ENCODE measurements at places on chromosomes 2 and 18.

- DNase-seq, result no peak
These were observed 140.9 kb upstream of the CAPN13 start for GRCh38 chr2:30948130-30948529.

GRCh38 chr2:152548111-152548875, 169.0 kb downstream of the PRPF40A start:
- DNase-seq, result no peak

DNA sequence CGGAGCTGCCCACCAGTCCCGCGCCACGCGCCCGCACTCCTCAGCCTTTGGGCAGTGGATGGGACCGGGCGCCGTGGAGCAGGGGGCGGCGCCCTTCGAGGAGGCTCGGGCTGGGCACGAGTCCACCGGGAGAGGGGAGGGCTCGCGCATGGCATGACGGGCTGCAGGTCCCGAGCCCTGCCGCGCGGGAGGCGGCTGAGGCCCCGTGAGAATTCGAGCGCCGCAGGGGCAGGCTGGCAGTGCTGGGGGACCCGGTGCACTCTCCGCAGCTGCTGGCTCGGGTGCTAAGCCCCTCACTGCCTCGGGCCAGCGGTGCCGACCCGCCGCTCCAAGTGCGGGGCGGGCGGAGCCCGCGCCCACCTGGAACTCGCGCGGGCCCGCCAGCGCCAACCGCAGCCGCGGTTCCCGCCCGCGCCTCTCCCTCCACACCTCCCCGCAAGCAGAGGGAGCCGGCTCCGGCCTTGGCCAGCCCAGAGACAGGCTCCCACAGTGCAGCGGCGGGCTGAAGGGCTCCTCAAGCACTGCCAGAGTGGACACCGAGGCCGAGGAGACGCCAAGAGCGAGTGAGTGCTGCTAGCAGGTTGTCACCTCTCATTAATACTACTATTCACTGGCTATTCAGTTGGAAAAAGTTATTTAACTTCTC, 3.6 kb upstream of the TTC21B start:
- no peak for DNase-seq

GRCh38 chr2:136247204-136247950, 129.4 kb upstream of the CXCR4 start:
- no peak for DNase-seq

- no peak for DNase-seq
These were observed 6.3 kb downstream of the MYO7B start for GRCh38 chr2:127541809-127542208.

DNA sequence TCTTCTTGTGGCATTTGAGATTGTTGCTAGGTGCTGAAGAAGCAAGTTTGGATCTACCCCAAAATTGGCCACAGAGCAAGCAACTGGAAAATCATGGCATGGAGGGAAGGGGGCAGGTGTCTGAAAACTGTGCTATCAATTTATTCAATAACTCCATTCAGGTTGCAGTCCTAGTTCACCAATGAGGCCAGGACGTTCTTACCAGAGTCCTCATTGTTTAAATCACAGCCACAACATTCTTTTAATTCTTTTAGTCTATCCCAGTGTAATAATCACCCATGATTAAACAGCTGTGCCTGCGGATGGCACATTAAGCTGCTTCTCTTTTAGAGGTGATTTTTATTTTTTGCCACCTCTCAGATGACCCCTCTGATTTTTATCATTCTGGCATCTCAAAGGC, 103.5 kb downstream of the ANKRD44 start:
- DNase-seq, result no peak

- no peak for DNase-seq
These were observed 5.7 kb downstream of the ROCK1 start for GRCh38 chr18:21105936-21106335.

DNA sequence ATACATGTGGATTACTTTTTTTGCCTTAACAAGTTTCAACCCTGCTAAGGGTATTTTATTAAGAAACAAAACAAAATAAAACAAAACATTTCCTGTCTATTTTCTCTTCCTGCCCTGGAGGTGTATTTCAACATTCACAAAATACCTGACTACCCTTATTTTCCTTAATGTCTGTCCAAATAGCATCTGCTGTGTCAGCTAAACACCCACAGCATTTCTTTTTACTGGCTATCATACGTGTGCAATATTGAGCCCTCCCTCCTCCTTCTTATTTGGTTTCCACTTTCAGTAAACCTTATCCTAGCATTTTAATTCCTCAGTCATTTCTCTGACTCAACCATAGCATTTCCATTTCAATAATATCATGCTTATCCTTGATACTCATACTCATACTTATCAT, 1420.0 kb upstream of the ZEB2 start:
- DNase-seq, result no peak

- no peak for DNase-seq
These were observed 20.9 kb upstream of the CFAP36 start for GRCh38 chr2:55498582-55498981.

GRCh38 chr2:43518181-43518580, 77.7 kb downstream of the THADA start:
- no peak for DNase-seq

GRCh38 chr2:239143858-239144712, 256.7 kb downstream of the HDAC4 start:
- no peak for DNase-seq

DNA sequence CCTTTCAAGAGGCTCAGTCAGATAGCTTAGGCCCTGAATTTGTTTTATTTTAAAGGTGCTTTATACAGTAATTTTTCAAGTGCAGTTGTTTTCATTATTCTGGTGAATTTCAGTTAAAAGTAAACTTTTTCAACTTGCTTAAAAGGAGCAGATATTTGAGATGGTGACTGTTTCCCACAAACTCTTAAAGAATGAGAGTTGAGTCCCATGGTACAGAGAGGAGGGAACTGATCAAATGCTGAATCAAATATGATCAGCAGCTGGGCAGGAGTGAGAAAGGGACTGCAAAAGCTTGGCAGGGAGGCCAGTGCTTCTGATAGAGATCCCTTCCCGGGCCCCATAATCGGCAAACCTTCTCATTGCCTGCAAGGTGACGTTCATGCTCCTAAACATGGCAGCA, 91.2 kb downstream of the KCNS3 start:
- no peak for DNase-seq

DNA sequence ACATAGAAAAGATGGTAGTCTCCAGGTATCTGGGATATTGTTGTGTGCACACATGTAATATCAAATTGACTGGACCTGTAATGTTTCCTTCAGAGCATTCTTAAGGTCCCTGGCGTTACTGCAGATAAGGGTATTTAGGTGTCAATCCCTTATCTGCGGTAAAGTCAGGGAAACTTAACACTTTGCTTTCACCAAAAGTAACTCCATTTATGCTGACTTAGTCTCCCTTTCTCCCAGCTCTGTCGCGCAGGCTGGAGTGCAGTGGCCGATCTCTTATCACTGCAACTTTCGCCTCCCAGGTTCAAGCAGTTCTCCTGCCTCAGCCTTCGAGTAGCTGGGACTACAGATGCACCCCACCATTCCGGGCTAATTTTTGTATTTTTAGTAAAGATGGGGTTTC, 1.8 kb downstream of the CNNM3 start:
- DNase-seq, result no peak

- DNase-seq, result no peak
These were observed 1.3 kb downstream of the CERS6 start for GRCh38 chr2:168457190-168457895.

DNA sequence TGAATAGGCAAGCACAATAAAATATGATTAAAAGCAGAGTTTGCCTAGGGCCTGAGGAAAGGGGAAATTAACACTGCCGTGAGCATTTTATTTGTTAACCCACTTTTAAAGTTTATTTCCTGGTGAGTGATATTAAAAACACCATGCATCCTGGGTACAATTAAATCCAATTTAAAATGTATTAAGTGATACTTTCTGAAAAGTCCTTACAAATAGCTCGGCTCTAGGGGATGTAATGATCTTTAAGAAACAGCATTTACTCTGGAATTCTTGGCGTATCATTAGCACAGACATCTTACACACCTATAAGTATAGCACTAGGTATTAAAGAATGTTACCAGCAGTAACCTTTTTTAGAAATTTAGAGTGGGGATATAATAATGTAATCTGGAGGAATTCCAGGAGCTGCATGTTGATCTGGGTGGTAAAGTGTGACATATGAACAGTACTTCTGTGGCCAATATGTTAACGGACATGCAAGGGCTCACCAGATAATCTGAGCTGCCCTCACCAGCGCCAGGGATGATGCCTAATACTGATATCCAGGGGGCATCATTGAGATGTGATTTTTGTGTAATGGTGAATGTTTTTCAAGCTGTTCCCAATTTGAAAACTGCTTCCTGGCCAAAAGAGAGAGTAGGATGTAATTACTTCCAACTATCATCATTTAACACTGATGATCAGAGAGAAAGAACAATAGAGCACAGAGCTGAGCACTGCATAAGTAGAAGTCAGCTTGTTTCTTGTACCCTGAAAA, 235.9 kb downstream of the DSEL start:
- no peak for DNase-seq

GRCh38 chr2:192254444-192254843, 59.7 kb upstream of the TMEFF2 start:
- no peak for DNase-seq

GRCh38 chr2:239397931-239398471, 2.8 kb downstream of the HDAC4 start:
- DNase-seq, result no peak

- no peak for DNase-seq
These were observed 32.4 kb downstream of the IL18R1 start for GRCh38 chr2:102387763-102388546.

DNA sequence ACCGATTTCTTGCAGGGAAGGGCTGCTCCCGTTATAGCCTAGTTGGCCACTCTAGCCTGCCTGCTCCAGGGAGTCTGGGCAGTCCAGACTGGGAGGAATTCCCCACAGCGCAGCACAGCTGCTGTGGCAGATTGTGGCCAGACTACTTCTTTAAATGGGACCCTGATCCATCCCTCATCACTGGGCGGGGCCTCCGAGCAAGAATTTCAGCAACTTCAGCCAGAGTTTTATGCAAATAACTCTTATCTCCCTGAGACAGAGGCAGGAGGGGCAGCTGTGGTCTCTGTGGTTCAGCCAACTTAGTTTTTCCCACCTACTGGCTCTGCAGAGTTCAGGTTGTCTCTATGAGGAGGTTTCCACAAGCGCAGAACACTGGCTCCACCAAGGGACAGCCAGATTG, 1583.2 kb downstream of the SUCLG1 start:
- DNase-seq, result no peak

DNA sequence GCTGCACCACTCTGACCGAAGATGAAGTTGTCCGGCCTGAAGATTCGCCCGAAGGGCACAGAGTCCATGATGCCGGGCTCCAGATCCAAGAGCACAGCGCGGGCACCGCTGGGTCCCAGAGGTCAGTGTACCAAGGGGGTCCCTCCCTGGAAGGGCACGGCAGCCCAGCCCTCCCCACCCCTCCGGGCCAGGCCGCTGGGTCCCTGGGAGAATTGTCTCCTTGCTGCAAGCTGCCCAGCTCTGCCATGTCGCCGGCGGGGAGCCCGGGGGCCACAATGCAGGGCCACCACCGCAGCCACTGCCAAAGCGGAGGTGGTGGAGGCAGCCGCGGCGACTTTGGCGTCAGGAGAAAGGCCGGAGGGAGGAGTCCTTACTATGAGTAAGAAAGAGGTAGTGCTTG, 189.5 kb upstream of the CYRIA start:
- DNase-seq, result no peak

GRCh38 chr2:163775304-163775703, 39.5 kb upstream of the FIGN start:
- DNase-seq, result no peak

DNA sequence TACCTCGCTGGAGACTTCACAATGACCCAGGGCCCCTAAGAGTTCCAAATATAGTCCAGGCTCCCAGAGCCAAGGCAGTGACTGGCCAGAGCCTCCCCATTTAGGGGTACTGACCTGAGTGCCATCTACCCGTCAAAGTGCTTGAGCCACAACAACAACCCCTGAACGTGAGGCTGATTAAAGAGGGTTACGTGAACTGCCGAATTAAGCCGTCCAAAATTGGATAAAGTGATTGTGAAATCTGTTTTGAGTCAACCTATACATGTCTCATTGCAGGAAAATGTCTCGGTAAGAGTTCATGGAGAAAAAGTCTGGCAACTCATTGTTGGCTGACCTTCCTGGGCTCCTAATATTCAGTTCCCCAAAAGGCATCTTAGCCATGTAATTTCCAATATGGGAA, 116.3 kb downstream of the TTC32 start:
- DNase-seq, result no peak

Data from activated CD4-positive, alpha-beta T cell treated with anti-CD3 and anti-CD28 coated beads for 1 hour (primary cell).